ENCODE measurements at places on chromosomes 2 and 18. TPM values are rescaled to one million over a fixed set of nuclear protein-coding genes. Genes with fewer than 3 reads are reported as not detected.

The ACKR3 gene
- total RNA-seq = 29.6 TPM

The ZBTB7C gene
- 0.05 TPM for total RNA-seq

The SERPINB2 gene
- total RNA-seq = not detected

The MAPK4 gene
- total RNA-seq = 0.16 TPM

The ITGB6 gene
- 1.0 TPM for total RNA-seq

The SOWAHC gene
- 17.6 TPM for total RNA-seq

The NOSTRIN gene
- 2.0 TPM for total RNA-seq

The ABCG8 gene
- total RNA-seq = not detected

The UGT1A5 gene
- total RNA-seq = not detected

Data from A549 treated with RU486 at 1 μM for 4 hours (cell line).